ENCODE measurements at places on chromosomes 2 and 18.

- DNase-seq = no peak
These were observed 413.6 kb upstream of the MEIS1 start for GRCh38 chr2:66021296-66021695.

GRCh38 chr2:234492717-234493485 lies 4.0 kb downstream of the ARL4C start:
- DNase-seq = no peak

DNA sequence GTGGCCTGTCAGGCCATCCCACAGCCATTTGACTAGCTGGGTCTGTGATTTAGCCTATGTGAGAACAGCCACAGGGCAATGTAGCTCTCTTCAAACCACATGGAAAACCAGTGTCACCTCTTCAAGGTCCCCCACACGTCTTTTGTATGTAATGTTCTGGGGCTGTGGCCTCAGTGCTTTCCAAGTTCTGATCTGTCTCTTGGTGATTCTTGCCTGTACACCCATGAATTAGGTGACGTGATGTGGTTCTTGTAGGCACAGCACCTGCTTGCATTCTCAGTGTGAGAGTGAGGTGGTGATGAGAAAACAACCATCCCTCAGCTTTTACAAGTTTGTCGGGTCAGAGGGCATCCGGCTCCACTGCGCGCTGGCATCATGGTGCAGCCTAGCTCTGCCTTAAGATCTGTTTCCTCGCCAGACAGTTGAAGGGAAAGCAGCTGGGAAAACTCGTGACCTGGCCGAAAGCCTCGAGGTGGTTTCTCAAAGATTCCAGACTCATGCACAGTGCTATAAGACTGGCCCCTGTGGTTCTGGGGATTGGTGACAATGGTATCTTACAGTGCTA lies 125.8 kb downstream of the TANC1 start:
- DNase-seq = no peak

- DNase-seq = no peak
These were observed 981.0 kb downstream of the SUCLG1 start for GRCh38 chr2:83478037-83478436.

DNA sequence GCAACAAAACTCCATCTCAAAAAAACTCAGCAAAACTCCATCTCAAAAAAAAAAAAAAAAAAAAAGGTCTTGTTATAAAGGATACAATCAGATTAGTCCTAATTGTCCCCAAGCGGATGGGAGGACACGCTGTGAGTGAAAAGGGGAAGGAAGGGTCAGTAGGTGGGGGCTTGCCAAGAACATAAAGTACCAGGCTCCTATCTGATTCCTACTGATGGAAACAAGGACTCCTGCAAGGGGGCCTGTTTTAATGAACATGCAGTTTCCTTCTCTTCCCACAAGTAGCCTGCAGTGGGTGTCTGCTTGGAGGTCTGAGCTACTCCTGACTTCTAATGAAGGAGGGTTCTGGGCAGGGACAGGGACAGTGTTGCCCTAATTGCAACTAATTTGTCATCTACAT lies 7.9 kb downstream of the SCG2 start:
- no peak for DNase-seq

GRCh38 chr2:111100765-111101162 lies 19.9 kb upstream of the BCL2L11 start:
- no peak for DNase-seq

- no peak for DNase-seq
These were observed 39.5 kb downstream of the INO80C start for GRCh38 chr18:35458271-35458670.

GRCh38 chr2:168583064-168583709 lies 127.1 kb downstream of the CERS6 start:
- DNase-seq = no peak

DNA sequence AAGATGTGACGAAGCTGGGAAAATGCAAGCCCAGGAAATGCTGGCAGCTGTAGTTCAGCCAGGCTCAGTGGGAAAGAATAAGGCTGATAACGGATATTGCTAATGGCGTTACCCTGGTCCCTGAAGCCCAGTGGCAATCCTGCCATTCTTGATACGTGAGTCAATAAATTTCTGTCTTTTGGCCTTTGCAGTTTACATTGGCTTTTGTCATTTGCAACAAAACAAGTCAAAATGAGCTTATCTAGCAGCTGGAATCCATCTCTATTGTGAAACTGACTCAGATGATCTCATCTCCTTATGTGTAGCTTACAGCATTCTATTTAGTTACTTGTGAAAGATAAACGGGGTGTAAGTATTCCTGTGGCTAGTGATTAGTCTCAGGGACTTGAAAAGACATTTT lies 43.8 kb downstream of the ARL6IP6 start:
- peak; percentile 20 for DNase-seq

GRCh38 chr2:112896909-112897623 lies 13.9 kb upstream of the IL37 start:
- no peak for DNase-seq

- DNase-seq = no peak
These were observed 339.8 kb upstream of the EPHA4 start for GRCh38 chr2:221911890-221912289.

- no peak for DNase-seq
These were observed 9.7 kb downstream of the PMAIP1 start for GRCh38 chr18:59909289-59910036.

DNA sequence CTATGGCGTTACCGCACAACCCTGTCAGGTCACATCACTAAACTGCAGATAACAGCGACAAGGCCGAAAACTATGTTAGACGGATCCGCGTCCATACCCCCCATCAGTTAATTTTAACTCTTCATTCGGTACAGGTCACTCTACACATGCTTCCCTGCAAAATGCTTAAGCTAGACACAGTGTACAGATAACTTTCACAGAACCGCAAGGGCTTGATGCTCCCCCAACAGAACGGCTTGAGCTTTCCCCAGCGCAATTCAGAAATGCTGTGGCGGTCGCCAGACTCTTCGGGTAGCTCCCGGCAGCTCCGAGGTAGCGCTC lies 283 bp upstream of the RBBP8 start:
- DNase-seq = no peak

DNA sequence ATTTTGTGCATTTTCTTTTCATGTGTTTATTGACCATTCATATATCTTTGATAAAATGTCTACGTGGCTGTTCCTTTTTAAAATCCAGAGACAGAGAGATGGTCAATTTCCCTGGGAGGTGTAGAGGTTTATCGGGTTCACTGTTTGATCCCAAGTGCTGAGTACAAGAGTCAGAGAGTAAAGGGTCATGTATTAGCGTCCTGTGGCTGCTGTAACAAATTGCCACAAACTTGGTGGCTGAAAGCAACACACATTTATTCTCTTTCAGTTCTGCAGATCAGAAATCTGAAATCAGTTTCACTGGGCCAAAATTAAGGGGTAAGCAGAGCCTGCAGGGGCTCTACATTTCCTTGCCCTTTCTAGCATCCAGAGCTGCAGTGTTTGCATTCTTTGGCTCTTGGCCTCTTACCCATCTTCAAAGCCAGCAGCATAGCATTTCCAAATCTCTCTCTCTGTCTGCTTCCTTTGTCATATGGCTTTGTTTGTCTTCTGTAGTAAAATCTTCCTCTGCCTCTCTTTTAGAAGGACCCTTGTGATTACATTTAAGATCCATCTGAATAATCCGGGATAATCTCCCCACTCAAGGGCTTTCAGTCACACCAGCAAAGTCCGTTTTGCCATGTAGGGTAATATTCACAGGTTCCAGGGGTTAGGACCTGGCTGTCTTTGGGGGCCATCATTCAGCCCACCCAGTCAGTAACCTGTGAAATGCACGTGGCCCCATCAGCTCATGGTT lies 49.9 kb downstream of the TMEM17 start:
- no peak for DNase-seq

DNA sequence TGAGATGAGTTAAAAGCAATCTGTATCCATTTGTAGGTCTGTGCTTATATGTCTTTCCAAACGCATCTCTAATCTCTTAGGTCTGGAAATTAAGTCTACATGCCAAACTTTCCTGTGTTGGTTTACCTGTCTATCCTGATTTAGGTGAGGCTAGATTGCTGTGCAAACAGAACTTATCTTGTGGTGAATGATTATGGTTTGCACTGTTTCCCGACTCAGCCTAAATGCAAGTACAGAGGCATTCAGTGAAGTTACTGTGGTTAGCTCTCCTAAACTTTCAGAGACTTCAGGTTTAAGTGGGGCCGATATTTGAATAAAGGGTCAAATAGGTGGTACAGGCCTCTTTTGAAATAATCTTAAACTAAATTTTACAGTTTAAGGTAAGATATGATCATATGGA lies 103.5 kb downstream of the ICOS start:
- no peak for DNase-seq

DNA sequence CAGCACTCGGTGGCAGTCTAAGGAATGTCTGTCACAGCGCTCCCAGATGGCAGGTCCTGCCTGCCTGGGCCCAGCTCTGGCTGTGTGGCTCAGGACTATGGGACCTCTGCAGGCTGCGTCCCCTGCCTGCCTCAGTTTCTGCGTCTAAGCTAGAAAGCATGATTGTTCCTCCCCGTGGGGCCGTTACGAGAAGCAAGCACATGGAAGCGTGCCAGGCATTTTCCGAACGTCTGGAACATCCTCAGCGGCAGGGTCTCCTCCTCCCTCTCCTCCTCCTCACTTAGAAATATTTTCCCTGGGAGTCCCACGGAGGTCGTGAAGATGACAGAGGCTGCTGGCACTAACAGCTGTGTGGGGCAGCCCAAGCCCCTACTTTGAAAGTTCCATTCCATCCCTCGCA lies 43.3 kb downstream of the LRRFIP1 start:
- DNase-seq = no peak

DNA sequence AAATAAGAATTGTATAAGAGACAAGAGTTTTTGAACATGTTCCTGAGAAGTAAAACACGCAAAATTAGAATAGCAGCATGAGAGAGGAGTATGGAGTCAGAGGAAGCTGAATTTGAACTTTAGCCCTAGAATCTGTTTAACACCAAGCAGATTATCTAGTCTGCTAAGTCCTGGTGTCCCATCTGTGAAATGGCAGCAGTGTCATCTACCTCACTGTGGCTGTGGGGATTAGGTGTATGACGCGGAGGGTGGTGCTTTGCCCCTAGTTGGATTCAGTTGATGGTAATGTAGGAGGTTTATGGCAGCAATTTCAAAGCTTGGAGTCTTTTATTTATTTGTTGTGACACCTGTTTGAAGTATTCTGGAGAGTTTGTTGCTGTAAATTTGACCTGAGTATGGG lies 79.2 kb downstream of the ZNF532 start:
- DNase-seq = no peak

Data from eye (tissue), 1 donor.